ENCODE measurements at places on chromosomes 2 and 18.

DNA sequence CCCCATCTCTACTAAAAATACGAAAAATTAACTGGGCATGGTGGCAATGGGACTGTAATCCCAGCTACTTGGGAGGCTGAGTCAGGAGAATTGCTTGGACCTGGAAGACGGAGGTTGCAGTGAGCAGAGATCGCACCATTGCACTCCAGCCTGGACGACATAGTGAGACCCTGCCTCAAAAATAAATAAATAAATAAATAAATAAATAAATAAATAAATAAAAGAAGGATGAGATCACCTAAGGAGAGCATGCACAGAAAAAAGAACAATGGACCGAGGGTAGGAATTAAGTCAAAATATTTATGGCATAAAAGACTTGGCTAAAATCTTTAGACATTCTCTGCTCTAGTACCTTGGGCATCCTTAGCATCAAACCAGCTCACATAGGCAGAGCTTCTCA is 8.9 kb upstream of the RBMS1 start:
- DNase-seq = no peak

GRCh38 chr18:78540636-78541529 is 438.7 kb upstream of the SALL3 start:
- no peak for DNase-seq

DNA sequence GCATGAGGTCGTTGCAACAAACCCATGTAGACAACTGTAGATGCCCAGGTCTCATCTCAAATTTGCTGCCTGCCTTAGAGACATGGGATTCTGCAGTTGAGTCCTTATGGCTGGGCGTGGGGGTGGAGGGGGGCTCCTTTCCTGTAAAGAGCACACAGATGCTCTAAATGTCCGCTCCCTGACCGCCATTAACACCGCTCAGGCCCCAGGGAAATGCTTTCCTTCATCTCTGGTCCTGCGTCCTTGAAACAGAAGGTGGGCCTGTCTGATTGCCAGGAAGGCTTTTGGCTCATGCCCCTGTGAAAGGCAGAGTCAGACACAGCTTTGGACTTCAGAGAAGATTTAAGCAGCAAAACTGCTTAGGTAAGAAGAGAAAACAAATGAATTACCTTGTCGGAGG is 25.7 kb downstream of the GPR39 start:
- DNase-seq = no peak

- DNase-seq = no peak
These were observed 57.3 kb upstream of the SNTG2 start for GRCh38 chr2:893311-893710.

DNA sequence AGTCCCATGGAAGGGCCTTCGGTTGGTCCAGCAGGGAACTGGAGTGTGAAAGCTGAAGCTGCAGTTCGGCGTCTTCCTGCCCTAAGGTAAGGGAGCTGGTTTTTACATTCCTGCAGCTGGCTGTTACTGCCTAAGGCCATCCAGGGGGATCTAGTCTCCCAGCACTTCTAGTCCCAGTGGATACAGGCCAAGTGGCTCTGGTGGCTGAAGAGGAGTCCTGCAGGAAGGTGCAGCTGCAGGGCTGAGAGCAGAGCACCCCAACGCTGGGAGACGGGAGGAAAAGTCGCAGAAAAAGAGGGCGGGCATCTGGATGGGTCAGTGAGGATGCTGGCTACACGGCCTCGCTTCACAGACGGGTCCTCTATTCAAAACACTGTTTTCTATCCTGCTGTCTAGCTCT is 225.0 kb upstream of the HS6ST1 start:
- no peak for DNase-seq

DNA sequence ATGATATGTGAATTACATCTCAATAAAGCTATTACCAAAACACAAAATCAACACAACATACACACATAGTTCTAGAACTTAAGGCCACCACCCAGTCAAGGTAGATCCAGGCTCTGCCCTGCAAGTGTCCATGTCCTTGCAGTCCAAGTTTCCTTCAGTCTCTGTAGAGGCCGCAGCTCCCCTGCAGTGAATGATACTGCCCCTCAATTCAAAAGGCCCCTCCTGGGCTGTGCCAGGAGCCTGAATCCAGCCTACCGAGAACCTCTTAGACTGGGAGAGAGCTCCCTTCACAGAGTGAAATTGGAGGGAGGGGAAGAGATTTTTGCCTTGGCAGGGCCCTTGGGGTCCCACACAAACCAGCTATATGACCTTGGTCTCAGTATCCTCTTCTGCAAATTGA is 42.5 kb upstream of the ATP6V1B1 start:
- no peak for DNase-seq

DNA sequence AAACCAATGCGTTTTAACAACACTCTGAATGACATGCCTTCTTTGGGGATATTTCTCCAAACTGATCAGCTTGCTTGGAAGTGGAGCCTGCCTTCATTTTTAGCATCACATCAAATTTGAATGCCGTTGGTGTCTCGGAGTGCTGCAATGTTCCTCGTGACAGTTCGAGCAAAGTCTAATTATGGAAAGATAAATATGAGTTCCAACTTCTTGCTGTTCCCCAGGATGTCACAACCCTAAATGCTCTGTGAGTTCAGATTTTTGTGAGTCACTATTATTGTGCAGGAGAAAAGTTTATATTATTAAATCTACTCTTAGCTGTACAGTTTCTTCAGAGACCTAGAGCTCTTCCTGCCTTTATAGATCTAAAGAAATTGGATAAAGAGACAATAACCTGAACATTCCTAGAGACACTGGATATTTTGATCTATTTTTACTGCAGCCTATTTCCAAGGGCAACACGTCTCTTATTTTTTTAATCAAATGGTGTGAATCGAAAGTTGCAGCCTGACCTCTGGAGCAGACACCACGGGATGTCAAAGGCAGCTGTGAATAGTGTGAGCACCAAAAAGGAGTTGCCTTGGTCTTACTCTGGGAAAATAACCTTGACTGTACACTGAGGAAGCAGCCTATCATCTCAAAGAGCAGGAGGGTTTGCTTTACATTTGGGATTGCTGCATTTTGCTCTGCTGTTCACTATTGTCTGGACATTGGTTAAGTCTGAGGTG is 330.1 kb downstream of the TDRD15 start:
- no peak for DNase-seq

DNA sequence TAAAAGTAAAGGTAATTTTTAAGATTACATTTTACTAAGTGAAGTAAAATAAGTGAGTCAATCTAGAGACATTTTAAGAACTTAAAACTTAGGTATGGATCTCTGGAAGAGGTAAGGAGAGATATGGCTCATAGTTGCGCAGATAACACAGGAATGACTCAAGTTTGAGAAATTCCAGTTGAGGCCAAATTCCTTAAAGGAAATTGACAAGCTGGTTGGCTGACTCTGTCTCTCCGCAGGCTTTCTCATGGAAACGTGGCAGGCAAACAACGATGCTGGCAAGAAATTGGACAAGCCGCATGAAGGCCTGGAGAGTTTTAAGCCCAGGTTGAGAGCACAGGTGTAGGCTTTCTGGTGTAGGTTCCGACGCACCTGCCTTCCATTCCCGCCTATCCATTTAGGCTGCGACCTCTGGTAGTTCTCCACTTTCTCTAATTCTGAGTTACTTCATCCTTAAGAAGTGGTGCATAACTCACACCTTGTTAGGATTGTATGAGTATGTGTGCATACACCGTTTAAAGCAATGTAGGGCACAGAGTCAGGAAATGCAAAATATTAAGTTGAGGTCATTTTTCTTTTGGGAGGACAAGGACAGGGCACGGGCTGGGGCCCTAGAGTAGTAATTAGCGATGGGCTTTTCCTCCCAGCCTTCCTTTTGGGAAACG is 589 bp upstream of the DAW1 start:
- no peak for DNase-seq

- DNase-seq = no peak
These were observed 22.7 kb downstream of the KDSR start for GRCh38 chr18:63344263-63344662.

GRCh38 chr18:23894661-23895175 is 119.8 kb upstream of the TTC39C start:
- no peak for DNase-seq

All from NCI-H187 (cell line).